ENCODE measurements at places on chromosomes 2 and 18.
A peak's percentile ranks its signal among the peaks of the same experiment; 100 is the strongest.

DNA sequence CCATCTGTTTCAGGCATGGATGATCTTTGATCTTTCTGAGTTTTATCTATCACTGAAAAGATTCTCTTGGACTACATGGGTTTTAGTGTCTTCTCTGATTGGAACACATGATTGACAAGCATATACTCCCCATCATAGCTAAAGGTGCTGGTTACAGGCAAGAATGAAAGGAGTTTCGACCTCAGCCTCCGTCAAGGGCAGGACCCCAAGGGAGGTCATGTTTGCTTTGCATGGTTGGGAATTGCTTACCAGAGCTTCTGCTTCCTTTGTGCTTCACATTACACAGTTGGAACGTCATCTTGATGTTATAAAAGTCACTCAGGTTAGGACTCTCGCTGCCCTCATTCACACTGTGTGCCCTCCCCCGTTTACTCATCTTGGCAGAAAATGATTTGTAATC, 287.7 kb downstream of the PIK3C3 start:
- DNase-seq, result no peak

GRCh38 chr18:12744103-12744502, 41.3 kb downstream of the PSMG2 start:
- peak; percentile 71 for DNase-seq

GRCh38 chr18:74724186-74724585, 126.5 kb downstream of the ZNF407 start:
- DNase-seq, result no peak

- no peak for DNase-seq
Measured at GRCh38 chr2:214649440-214650205, 159.9 kb downstream of the BARD1 start.

DNA sequence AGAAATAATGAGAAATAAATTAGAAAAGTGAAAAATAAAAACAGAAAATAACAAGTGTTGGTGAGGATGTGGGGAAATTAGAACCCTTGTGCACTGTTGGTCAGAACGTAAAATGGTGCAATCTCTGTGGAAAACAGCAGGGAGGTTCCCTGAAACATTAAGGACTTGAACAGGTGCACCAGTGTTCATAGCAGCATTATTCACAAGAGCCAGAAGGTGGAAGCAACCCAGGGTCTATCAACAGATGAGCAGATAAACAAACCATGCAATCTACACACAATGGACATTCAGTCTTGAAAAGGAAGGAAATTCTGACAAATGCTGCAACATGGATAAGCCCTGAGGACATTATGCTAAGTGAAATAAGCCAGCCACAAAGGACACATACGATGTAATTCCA, 58.2 kb upstream of the TFCP2L1 start:
- no peak for DNase-seq
